ENCODE measurements at places on chromosomes 1 and 21. TPM values are rescaled to one million over a fixed set of nuclear protein-coding genes. Genes with fewer than 3 reads are reported as not detected.

DNA sequence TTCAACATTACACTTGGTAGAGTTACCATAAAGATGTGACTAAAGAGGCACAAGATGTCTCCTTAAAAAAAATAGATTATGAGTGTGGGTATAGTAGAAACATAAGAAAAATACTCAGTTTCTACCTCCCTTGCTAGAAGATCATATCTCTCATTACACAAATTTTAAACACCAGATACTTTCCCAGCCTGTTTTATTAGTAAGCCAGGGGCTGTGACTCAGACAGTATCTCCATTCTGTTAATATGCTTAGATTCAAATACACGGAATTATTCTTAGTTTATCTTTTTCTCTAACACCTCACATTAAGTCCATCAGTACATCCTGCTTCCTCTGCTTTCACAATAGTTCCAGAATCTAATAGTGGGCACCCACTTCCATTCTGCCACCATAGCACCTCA is 561.8 kb upstream of the ADAMTS5 start:
- no peak for DNase-seq

GRCh38 chr1:41780916-41781315 is 137.8 kb downstream of the HIVEP3 start:
- DNase-seq: no peak

- DNase-seq: no peak
Observed at GRCh38 chr1:245978915-245979314, 528.2 kb downstream of the SMYD3 start.

GRCh38 chr1:185581961-185582725 is 152.0 kb upstream of the HMCN1 start:
- DNase-seq: no peak

GRCh38 chr1:167173516-167174184 is 47.0 kb upstream of the POU2F1 start:
- no peak for DNase-seq

- DNase-seq: no peak
Observed at GRCh38 chr1:164033782-164034181, 525.2 kb upstream of the PBX1 start.

DNA sequence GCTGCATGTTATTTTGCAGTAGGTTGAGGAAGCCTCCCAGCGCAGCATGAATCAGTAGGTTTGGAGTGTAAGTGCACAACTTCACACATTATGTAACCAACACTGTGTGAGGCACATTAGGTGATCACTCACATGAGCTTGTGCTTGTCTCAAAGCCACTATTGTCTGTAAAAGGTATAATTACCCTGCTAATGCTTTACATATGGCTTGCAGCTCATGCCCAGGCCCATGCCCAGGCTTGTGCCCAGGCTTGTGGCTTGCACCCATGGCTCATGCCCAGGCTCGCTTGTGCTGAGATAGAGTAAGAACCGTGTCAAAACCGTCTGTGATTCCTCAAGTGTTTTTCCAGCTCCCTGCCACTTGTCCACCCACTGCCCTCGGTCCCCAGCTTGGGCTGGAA is 596.3 kb downstream of the LTN1 start:
- DNase-seq: no peak

- no peak for DNase-seq
Observed at GRCh38 chr1:147648933-147649332, 21.4 kb downstream of the ACP6 start.

DNA sequence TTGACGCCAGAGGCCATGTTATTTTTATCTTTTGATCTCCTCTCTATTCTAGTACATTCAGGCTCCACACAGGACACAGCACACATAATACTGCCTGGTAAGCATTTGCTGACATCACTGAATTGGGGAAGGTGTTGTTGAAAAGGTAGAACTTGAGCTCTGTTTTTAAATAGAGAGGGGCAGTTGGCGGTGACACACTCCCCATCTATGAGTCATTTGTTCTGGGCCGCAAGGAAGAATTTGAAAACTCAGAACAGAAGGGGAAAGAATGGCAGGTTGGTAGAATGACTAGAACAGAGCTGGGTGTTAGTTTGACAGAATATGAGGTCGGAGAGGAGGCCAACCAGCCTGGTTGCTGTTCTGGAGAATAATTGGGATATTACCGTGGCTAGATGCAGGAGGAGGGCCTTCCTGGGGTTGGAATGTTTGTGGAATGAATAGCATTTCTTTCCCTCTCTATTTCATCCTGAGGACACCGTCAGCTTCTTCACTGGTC is 52.1 kb upstream of the ERRFI1 start:
- DNase-seq: peak; percentile 48

DNA sequence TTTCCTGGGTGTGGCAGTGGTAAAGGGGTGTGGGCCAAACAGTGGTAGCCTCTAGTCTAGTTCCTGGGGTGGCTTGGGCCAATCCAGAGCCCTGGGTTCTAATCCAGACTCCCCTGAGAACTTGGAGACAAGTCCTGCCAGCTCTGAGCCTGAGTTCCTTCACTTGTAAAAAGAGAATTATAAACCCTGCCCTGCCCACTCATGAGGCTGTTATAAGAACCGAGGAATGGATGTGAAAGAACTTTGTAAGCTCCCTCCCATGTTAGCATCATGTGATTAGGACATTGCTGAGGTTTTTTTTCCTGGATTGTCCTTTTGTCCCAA is 131.0 kb downstream of the RRAGC start:
- no peak for DNase-seq

DNA sequence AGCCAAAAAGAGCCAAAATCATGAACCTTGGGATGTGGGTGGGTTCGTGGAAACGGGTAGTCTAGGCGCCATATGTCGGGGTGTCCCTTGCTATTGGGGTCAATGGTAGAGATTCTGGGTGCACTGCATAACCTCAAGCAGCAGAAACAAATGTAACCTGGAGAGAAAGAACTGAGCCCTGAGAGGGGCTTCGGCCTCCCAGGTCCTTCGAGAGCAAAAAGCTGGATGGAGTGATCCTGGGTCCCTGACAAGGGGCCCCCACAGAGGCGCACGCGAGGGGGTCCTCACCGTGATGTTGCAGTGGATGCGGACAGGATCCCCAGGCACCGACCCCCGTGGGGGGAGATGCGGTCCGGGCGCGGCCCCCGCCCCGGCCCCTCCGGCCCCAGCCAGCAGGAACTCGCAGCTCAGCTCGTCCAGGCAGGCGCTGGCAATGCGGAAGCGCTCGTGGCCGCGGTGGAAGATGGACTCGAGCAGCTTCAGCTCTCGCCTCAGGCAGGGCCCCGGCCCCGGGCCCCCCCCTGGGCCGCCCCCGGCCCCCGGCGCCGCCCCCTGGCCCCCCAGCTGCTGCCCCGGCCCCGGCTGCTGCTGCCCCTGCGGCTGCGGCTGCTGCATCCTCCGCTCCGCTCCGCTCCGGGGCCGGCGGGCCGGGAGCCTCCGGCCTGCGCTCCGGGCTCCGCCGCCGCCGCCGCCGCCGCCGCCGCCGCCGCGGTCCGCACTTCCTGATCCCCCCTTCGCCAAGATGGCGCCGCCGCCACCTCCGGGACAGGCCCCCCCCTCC is at the start of gene UBE2Q1:
Gene UBE2Q1 (minus strand): TSS at position 724 of the 781 bp plus-strand sequence. CDS start 109 bp downstream, at position 615.
- DNase-seq: peak; percentile 19

DNA sequence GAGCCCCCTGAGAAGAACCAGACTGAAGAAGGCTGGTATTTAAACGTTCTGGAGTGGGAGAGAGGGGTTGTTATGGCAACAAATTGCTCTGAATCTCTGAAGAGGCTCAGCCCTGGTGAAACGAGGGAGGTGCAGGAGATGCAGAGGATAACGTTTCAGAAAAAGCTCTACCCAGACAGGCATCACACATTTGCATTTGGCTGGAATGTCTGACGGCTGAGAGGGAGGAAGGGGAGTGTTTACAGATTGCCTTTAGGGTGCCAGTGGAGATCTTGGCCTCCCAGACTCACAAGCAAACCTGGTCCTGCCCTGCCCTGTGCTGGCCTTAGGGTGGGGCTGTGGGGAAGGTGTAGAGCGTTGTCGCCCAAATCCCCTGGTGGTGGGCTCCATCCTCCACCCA is 169.0 kb upstream of the AJAP1 start:
- no peak for DNase-seq

GRCh38 chr21:44370027-44370735 is 16.8 kb downstream of the TRPM2 start:
- DNase-seq: no peak

DNA sequence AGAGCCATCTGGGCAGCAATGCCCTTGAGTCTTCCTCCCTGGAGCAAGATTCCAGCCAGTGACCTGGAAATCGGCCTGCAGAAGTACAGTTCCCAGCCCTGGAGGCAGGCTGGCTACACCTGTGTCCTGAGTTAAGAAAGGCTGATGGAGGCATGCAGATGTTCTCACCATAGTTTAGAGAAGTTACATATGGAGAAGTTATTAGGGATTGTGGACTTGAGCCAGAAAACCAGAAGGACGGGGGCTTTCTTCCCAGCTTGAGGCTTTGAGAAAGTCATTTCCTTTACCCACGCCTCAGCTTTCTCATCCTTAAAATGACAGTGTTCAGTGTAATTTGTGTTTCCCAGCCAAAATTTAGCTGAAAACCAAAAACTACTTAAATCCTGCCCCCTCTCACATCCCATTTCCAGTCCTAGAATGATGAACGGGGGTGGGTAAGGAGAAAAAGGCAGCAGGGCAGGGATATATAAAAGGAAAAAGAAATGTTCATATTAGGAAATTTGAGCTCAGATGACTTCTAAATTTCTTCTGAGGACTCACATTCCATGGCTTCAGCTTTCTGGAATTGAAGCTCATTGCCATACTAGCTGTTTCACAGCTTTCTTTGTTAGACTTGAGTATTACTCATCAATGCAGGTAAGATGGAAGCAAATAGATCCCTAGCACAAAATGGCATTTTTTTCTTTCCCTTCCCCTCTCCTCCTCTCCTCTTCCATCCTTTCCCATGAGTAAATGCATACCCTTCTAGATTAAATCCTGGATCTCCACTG is 14.4 kb upstream of the C8B start:
- DNase-seq: no peak

- DNase-seq: no peak
Observed at GRCh38 chr21:44275041-44275440, 10.6 kb upstream of the AIRE start.

- no peak for DNase-seq
Observed at GRCh38 chr1:93611668-93612067, 70.0 kb downstream of the BCAR3 start.

DNA sequence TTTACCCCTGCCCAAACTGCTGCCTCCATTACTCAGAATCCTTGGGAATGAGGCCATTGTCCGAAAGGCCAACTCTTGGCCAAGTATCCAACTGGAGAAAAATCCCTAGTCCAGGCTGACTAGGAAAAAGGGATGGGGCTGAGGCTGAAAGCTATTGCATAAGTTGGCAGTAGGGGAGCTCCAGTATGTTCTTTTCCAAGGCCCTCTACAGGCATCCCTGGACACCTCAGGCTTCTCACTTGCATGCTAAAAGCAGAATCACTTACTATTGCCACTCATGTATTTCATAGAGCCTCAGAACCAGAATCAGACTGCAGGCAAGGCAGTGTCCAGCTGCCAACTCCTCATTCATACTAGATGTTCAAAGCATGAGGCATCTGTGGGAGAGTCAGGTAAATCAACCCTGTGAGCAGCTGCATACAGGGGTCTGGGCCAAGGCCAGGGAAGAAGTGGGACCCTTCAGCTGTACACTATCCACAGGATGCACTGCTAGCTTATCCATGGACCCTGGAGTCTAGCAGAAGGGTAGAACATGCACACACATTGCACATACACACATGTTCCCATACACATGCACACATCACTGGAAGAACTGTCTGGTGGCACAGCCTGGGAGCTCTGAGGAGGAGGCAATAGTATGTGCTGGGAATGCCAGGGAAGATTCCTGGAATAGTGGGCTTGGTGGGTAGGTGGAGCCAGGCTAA is 195.3 kb downstream of the C1orf94 start:
- DNase-seq: peak; percentile 3

DNA sequence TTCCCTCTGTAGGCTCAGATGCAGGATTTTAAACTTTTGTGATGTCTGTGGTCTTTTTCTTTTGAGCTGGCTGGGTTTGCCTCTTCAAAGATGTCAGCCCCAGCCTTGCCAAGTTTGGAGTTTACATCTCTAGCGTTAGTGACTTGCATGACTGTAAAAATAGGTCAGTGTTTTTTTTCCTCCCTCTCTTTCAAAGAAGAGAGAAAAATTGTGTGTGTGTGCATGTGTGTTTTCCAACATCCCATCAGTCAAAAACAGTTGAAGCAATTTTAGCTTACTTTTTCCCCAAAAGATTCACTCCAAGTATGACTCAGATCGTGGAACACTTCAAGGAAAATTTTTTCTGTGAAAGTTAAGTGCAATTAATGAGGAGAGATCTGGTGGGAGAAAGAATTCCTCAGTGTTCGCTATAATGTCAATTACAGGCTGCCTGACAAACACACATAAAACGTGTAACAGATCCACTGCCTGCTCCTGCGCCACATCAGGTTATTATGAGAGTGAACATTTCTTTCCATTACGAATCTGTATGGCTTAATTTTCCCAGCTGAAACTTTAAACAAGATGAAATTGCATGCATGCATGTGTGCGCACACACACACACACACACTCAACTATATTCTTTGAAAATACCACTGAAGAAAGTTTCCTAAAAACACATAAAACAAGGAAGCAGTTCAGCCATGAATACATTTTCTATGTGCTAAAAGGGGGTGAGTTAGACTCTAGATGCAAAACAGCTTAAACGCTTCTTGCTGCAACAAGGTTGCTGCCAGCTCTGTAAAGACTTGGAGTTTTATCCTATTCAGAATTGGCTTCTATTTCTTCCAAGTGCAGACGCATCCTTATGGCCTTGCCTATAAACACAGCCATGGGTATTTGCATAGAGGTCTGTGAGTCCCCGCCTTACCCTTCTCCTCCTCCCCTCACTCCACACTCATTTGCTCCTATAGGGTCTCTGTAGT is 55.5 kb downstream of the TLR5 start:
- DNase-seq: no peak

DNA sequence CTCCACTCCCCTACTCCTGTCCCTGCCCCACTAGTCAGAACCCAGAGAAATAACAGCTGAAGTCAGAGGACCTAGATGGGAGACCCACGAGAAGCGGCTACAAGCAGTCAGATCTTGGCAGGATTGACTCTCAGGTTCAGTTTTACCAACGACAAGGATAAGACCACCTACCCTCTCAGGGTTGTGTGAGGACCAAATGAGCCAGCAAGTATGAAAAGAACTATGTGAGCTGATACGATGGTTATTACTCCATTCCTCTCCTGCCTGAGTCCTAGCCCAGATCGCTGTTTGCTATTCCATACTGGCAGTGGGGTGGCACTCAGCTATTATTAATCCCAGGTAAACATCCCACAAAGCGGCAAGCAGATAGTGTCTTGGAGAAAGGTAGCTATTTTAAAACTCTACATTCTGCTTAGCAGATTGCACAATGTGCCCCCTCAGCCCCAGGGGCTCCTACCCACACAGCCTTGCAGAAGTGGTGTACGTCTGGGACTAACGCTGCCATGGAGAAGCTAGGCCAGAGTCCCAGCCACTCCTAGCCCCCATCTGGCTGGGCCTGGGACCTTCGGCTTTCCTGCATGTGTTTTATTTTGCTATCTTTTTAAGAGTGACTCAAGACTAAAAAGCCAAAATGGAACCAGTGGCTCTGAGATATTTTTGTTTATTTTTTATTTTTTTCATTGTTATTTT is 58.9 kb downstream of the CD46 start:
- no peak for DNase-seq

The CREG1 gene
- total RNA-seq: 31.9 TPM

The CELA2A gene
- not detected for total RNA-seq

The CRABP2 gene
- total RNA-seq: 289 TPM

The ELF3 gene
- 1,050 TPM for total RNA-seq

The FMO2 gene
- total RNA-seq: not detected

The PLEKHO1 gene
- 0.18 TPM for total RNA-seq

The MYBPH gene
- total RNA-seq: not detected

The CASQ1 gene
- total RNA-seq: not detected

The CFHR1 gene
- total RNA-seq: not detected

Measured in HT-29 (cell line).